ENCODE measurements at places on chromosomes 7 and 10.

GRCh38 chr7:19275000-19275399 is 129.8 kb upstream of the FERD3L start:
- no peak for DNase-seq

- no peak for DNase-seq
These were observed 290.3 kb upstream of the NFE2L3 start for GRCh38 chr7:25861601-25862260.

DNA sequence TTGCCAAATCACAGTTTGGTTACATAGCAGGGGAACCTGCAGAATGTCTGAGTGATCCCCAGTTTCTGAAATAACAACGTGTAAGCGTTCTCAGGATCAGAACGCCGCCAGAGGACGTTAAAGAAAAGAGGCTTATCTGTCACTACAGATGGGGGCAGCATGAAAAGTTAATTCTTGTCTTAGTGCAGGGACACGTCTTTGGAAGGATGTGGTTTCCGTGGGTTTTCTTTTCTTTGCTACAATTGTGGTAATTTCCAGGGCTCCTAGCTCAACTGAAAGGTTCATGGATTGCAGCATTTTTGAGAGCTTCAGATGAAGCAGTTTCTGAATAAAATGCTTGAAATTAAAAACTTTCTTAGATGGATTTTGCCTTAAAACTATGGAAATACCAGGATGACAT is 106.6 kb downstream of the PRKCQ start:
- peak; percentile 35 for DNase-seq

DNA sequence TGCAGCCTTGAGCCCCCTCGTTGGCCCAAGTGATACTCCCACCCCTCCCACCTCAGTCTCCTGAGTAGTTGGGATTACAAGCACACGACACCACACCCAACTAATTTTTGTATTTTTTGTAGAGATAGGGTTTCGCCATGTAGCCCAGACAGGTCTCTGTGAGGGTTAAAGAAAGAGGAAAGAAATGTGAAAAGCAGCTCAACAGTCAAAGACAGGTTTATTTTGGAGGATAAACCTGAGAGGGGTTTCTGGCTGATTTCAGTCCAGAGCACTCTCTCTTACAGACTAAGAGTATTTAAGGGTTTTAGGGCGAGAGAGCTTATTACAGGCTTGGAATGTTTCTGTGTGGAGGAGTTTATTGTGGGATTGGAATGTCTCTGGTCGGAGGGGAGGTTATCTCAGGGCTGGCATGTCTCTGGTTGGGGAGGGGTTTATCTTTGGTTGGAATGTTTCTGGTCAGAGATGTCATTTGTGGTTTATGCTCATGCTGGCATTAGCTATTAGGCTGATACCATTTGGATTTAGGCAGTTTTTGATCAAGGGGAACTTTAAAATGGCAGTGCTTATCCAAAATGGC is 26.1 kb upstream of the SNX10 start:
- DNase-seq = no peak

- DNase-seq = no peak
These were observed 202.2 kb upstream of the KIAA1217 start for GRCh38 chr10:24006741-24007140.

GRCh38 chr10:118272767-118273166 is 69.4 kb downstream of the FAM204A start:
- DNase-seq = no peak

DNA sequence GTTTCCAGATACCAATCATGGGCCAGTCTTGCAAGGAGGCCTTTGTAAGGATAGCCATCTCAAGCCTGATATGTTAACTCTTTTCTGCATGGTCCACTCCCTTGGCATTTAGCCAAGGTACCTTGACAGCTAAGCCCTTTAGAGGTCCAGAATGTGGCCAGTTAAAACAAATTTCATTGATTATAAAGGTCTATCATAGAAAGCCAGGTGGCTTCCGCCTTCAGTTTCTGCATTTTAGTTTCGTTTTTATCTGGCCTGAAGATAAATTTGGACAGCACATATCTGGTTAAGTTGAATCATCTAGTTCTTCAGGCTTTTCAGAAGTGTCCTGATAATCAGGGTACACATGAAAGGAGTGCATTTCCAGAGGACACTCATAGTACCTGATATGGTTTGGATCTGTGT is 30.7 kb downstream of the ANKIB1 start:
- no peak for DNase-seq

DNA sequence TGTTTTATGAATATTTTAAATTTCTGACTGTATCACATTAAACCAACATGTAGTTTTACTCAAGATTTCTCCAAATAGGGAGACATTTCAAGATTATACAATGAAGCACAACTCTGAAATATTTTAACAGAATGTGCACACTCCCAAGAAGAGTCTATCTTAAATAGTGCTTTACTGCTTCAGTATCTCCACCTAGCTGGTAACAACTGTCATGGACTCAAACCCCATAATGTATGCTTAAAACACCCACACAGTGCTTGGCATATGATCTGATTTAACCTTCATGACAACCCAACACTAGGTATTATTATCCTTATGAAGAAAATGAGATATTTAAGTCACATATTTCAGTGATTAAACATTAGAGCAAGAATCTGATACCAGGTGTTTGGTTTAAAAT is 45.9 kb downstream of the ASZ1 start:
- DNase-seq = no peak

DNA sequence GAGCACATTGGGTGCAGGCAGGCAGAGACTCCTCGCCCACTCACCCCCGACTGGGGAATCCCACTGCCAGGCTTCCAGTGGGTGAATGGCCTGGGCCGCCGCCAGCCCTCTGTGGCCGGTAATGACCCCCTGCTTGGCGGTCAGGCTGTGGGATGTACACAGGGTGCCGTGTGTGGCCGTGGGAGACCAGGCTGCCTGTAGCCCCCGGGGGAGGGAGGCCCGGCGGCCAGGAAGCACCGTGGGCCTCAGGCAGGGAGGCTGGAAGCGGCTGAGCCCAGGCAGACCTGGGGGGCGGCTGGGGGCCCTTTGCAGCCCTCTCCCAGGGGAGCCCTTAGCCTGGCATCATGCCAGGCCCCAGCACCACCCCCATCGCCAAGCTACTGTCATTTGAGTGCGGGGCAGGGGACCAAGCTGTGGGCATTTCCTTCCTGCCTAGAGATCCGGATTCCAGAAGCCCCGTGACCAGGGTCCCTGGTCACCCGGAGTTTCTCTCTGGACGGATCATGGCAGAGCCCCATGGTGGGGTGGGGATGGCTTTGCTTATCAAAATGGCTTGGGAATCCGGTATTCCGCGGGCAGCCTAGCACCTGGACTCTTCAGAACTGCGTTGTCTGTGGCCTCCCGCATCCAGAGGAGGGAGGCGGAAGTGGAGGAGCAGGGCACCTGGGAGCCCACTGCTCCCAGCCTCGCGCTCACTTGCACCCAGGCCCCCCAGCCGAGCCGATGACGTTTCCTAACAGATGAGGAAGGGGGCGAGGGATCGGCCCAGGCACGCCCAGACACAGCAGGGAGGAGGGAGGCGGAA is 1.1 kb downstream of the TTYH3 start:
- DNase-seq = peak; percentile 70

DNA sequence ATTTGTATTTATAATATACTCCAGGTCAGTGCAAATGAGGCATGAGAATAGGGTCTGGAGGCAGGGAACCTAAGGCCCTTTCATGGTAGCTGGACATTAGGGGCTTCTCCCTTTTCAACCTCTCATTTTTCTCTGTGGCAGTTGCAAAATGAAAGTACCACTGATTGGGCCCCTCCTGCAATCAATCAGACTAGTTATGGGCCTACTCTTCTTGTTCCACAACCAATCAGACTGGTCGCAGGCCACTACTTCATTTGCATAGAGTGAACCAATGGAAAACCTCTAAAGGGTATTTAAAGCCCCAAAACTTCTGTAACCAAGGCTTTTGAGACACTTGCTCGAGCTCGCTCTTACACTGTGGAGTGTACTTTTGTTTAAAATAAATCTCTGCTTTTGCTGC is 10.0 kb upstream of the PRPS1L1 start:
- DNase-seq = no peak

- no peak for DNase-seq
These were observed 123.9 kb downstream of the TNS3 start for GRCh38 chr7:47458057-47458456.

DNA sequence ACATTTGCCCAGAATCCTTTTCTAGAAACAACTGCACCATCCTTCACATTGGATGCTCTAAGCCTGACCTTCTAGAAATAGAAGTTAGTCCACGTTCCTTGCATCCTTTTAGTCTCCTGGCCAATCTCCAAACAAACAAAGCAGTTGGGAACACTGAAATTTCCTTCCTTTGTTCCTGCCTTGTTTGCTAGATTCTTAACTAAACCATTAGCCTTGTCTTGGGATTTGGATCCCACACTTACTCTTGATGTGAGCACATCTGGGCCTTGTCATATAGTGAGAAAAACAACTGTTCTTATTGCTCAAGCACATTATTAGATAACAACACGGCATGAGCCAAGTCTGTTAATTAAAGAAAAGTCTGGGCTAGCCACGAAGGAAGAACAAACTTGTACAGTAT is 319.3 kb upstream of the GHITM start:
- no peak for DNase-seq

DNA sequence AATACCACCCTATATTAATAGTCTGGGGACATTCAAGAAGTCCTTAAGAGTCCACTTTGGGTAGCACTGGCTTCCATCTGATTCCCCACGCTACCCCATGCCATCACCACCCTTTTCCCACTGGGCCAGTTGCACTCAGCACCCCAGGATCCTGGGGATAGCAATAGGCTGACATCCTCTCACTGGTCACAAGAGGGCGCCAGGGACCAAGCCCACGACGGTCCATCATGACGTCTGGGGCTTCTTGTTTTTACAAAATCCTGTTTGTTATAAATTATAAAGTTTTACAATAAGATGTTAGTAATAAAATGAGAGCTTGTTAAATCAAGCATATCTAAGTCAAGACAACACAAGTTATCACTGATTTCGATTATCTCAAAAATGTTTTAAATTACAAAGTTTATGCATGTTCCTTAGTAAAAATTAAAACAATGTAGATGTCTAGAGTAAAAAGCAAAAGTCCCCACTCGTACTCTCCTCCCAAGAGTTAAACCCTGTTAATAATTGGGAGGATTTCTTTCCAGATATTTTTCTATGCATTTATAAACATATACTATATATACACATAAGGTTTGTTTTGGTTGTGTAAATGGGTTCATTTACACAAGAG is 15.4 kb downstream of the GPNMB start:
- peak; percentile 50 for DNase-seq

- no peak for DNase-seq
These were observed 45.0 kb downstream of the TNS3 start for GRCh38 chr7:47536661-47537611.

DNA sequence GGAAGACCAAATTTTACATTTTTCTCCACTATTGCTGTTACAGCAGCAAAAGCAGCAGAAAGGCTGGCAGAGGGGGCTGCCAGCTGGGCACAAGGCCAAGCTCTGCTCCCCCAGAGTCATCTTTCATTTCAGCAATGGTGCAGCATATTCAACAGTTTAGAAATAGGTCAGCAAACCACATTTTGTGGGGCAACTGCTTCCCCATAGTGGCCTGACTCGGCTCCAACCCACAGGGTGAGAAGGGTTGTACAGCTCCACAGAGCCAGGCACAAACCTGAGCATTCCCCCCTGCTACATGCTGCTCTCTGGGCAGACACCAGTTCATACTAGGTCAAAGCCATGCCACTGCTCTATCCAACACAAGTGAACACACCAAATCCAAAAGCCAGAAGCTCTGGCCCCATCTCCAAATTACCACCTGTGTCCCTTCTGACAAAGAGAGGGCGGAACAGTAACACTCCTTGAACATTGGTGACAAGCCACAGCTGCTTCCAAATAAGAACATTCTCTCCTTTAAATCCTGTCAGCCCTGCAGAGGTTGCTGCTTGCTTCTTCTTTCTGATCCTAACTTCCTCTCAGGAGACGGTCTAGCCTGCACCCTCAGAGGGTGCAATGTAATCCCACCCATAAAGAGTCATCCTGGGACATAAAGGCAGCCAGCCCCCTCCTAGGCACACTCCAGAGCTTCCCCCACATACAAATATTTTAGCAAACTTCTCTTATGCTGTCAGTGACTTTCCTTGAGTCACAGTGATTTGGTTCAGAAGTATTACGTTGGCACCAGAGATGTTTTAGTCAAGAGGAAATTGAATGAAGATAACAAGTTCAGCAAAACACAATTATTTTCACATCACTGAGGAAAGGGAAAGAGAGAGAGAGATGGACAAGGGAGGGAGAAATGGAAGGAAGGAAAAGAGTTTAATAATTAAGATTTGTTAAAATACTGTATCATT is 39.0 kb upstream of the SLIT1 start:
- no peak for DNase-seq

GRCh38 chr7:36119005-36119706 is 33.9 kb upstream of the EEPD1 start:
- DNase-seq = no peak

DNA sequence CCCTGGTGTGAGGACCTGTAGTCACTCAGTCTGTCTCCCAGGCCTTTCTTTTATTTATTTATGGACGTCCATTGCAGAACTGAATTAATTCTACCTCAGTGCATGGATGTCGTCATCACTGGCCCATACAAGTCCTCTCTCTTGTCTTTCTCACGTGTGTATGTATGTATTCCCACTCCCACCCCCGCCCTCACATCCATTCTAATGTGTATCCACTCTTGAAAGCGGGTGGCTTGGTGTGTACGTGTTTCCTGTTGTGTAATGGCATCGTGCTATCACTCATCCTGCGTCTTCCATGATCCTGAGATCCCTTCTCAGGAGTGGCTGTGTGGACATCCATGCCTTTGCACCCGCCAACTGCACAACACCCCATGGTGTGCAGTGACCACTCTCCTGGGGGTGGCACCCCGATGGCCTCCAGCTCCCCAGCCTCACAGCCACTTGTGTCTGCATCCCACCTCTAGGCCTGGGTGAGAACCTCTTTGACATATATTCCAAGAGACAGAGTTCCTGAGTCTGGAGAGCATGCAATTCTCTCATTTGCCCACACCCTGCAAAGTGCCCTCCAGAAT is 3.0 kb upstream of the AOC1 start:
- no peak for DNase-seq

DNA sequence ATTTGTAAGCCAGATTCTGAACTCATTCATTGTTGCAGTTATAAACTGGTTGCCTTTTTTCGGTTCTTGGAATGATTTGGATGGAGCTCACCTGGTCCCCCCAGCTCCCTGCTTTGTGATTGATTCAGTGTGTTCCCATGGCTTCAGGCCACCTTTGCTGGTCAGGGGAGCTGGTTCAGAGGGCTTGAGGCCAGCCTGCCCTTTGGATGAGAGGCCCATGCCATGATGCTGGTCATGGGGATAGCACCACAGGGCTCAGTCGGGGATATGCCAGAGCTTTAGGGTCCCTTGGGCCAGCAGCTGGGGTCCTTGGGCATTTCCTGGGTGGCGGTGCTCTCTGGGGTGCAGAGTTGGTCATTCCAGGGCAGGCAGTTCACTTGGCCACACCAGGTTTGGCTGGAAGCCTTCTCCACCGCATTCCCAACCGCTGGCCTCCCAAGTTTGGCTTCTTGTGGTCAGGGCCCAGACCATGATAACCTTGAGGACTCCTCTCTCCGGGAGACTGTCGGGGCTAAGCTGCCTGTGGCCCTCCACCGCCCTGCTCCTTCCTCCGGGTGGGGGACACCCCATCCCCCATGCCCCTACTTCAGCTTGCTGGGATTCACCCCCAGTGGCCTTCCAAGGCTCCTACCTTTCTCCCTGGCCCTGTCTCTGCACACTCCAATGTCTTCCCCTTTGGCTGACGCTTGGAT is 65.1 kb downstream of the MGMT start:
- DNase-seq = no peak

- DNase-seq = no peak
These were observed 115.1 kb downstream of the PARD3 start for GRCh38 chr10:34699904-34700517.
